ENCODE measurements at places on chromosomes 16 and 17.

DNA sequence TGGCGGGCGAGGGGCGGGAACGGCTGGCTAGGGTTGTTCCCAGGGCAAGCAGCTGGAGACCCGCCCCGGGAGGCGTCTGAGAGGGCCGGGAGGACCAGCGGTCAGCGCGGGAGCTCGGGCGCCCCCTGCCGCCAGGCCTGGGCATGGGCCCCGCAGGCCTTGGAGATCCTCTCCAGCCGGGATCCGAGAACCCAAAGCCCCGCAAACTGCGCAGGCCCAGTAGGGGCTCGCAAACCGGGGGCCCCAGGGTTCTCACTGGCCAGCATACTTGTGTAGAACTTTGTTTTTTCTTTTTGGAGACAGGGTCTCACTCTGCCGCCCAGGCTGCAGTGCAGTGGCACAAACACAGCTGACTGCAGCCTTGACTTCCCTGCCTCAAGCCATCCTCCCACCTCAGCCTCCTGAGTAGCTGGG lies 20.8 kb upstream of the ZNF423 start:
- peak; percentile 91 for DNase-seq

DNA sequence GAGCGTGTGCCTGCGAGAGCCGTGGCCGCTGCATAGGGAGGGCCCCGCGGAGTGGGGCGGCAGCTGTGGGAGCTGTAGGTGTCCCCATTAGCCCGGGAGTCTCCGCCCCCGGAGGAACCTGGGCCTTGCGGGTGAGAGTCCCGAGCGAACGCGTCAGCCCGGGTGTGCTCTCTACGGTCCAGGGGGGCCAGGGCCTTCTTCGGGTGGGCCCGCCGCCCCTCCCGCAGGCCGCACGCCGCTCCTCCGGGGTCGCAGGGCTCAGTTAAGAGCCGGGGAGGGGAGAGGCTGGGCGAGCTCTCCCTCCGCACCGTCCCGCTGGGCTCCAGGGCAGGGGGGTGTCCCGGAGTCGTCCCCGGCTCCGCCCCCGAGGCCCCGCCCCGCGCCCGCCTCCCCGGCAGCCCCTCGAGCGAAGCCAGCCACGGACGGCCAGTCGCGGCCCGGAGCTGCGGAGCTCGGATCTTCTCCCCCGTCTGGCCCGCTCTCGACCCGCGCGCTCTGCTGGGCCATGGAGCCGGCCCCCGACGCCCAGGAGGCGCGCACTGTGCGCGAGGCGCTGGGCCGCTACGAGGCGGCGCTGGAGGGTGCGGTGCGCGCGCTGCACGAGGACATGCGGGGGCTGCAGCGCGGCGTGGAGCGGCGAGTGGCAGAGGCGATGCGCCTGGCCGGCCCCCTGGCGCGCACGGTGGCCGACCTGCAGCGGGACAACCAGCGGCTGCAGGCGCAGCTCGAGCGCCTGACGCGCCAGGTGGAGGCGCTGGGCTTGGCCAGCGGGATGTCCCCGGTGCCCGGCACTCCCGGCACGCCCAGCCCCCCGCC lies at the start of gene SMTNL2:
Gene SMTNL2, plus strand, starts transcription at position 429 of the 816 bp plus-strand sequence. Its CDS starts 77 bp downstream, at position 506.
- DNase-seq: peak; percentile 84

DNA sequence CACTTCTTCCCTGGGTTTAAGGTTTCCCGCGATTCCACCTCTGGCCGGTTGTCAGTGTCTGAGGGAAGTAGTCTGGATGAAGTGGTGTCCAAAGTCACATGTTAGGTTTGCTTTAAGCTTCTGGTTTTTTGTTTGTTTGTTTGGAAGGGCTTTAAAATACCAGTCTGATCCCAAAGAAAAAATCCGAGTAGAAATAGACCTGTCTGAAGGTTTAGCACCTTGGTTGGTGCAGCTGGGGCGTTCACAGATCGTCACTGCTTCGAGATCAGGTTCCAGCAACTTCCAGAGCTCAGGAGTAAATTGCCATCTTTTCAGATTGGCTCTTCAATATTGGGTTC lies 567 bp downstream of the TMEM97 start:
- no peak for DNase-seq

- no peak for DNase-seq
Measured at GRCh38 chr16:50702725-50703124, 9.3 kb downstream of the NOD2 start.

DNA sequence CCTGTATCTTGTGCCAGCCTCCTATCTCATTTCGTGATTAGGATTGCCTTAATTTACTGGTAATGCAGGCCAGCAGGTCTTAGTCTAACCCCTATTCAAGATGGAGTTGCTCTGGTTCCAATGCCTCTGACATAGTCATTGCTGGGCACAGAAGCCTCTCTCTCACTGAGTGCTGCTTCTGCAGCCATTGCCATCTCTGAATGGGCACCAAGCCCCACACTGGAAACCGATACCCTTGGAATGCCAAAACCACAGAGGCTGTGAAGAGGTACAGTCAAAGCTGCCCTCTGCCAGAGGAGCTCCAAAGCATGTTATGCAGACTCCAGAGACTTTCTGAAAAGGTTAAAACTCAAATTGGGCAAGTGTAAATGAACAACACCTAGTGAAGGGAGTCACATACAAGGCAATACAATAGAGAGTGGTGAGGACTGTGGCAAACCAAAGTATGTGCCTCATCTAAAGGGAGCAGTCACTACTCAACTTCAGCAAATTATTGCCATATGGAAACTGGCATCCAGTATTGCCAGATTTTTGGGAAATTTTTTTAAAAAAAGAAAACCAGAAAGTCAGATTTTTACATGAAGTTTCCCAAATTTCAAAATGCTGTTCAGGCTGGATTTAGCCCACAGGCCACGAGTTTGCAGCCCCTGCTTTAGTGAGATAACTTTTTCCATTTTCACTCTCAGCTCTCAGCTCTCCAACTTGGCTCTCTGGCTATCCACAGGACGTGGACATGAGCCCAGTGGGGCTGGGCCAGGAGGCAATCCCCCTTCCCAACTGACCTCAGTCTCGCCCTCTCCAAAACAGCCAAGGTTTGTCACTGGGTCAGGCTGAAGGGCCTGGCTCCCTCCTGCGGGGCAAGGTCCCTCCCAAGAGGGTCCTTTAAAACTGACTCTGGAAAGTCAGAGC lies 2.1 kb upstream of the MMP2 start:
- no peak for DNase-seq

DNA sequence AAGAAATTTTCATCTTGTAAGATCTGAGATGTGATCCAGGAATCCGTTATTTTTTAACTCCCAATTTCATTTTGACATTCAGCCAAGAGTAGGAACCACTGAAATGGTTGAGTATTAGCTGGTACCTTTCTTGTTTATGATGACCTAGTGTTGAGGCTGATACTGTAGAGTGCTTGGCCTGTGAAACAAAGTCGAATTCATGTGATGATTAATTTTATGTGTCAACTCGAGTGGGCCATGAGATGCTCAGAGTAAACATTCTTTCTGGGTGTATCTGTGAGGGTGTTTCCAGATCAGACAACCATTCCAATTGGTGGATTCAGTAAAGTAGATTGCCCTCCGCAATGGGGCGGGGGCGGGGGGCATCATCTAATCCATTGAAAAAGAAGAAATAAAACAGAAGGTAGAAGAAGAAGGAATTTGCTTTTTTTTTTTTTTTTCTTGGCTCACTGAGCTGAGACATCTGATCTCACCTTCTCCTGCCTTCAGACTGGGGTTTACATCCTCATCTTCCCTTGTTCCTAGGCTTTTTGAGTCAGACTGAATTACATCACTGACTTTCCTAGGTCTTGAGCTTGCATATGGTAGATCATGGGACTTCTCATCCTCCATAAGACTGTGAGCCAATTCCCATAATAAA lies 264.6 kb upstream of the KCNJ16 start:
- DNase-seq: no peak

DNA sequence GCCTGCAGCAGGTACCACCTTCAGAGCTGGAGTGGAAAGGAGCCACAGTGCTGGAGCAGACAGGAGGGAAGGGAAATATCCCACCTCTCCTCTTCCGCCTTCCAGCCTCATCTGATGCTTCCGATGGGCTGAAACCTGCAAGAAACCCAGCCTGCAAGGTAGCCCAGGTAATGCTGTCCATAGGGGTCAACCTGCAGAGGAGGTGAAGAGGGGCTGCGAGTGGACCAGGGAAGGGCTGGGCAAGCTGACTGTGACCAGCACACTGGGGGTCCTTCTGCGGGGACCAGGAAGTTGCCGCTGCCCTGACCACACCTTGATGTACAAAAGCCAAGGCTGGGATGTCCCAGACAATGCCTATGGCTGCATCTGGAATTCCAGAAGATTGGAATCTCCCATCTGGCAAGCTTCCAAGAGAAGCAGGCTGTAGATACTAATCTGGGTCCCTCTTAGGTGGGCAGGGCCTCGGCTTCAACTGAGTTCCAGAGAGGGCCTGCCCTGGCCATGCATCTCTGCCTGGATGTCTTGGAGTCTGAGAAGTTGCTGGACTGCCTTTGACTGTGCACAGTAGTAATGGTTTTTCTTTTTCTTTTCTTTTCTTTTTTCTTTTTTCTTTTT lies 5.8 kb downstream of the FOXL1 start:
- DNase-seq: no peak

GRCh38 chr17:27506348-27507218 lies 50.3 kb downstream of the KSR1 start:
- no peak for DNase-seq

GRCh38 chr16:66447491-66447890 lies 20.4 kb downstream of the BEAN1 start:
- DNase-seq: no peak

DNA sequence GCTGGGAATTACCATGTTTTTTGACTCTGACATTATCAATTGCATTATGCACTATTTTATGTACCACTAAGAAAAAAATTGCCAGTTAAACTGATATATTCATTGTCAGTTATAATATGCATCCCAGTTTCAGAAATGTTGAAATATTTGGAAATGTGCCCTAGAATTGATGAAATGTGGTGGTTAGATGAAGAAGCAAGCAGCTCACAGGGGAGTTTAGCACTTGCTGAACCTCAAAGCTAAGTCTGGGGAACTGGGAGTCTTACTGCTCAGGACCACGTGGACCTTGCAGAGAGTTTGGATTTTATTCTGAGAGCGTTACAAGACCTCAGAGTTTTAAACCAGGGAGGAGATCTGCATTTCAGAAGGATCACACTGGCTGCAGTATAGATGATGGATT lies 67.9 kb downstream of the TNRC6C start:
- DNase-seq: no peak

GRCh38 chr16:68760671-68761275 lies 23.7 kb downstream of the CDH1 start:
- no peak for DNase-seq

GRCh38 chr16:8665529-8665928 lies 8.9 kb upstream of the ABAT start:
- no peak for DNase-seq

- DNase-seq: no peak
Measured at GRCh38 chr16:82638095-82638798, 11.5 kb downstream of the CDH13 start.

- DNase-seq: peak; percentile 73
Measured at GRCh38 chr17:74089869-74090464, 113.5 kb upstream of the RPL38 start.

DNA sequence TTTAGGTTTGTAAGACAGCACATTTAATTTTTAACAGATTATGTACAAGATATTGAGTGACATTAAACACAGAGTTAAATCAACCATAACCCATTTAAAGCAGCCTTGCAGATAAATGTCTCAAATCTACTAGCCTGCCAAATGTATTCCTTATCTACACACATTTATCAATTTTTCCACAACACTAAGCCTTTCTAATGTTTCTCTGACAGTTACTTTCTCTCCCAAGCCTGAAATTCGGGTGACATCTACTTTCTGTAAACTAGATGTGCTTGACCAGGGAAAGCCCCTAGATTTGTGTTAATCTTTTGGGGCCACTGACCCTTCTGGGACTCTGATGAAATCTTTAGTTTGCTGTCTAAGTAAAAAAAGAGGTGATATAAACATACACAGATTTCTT lies 69.0 kb downstream of the CDH13 start:
- no peak for DNase-seq

DNA sequence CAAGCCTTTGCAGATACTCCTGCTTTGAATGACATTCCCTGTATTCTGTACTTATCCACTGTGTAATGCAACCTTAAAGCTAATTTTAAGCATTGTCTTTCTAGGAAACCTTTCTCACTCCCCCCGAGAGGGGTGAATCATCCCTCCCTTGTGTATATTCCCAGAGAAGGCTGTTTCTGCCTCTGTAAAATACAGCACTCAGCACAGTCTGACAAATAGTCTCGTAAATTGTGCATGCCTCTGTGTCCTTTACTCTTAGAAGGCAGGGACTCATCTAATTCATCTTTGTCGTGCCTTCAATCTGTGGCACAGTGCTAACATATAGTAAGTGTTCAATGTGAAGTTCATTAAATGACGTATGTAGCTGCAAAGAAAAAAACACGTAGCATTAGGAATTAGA lies 200.7 kb downstream of the CA10 start:
- no peak for DNase-seq

GRCh38 chr17:14845591-14846281 lies 419.4 kb downstream of the PMP22 start:
- no peak for DNase-seq

DNA sequence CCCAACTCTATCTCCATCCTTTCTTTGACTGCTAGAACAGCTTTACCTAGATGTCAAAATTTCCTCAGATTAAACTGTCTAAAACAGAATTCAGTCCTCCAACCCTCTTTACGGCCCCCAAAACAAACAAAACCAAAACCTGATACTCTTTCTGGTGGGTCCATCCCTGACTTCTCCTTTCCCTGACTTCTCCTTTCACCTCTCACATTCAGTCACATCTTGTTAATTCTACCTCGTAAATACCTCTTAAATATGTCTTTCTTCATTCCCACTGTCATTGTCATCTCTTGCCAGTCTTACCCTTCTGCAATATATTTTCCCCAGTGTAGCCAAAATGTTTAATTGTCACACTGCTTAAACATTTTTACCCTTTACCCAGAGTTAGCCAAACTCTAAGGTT lies 4.6 kb downstream of the PPM1E start:
- DNase-seq: no peak

DNA sequence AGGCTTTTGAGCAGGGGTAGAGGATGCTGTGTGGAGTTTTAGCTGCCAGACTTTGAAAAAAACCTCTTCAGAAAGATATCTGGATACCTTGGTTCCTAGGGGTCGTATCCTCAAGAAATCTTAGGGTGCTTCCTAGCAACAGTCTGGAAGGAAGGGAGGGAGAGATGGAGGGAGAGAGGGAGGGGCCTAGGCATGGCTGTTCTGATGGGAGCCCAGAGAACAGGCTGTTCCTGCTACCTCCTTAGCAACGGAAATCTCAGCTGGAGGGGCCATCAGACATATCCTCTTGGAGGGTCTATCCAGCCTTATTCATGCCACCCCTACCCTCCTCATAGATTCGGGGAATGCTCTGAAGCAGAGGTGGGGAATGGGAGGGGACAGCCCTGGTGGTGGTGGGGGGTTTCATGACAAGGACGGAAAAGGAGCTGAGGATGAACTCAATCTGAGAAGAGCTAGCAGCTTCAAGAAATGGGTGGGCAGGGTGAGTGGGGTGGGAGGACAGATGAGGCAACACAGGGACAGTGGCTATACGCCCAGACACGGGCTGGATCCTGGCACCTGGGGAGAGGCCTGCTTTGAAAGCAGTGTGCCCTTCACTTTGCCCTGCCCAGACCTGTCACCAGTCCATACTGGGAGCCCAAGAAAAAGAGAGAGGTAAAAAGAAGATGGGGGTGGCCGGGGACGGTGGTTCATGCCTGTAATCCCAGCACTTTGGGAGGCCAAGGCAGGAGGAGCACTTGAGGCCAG lies 2.9 kb upstream of the THRA start:
- DNase-seq: no peak
